ENCODE measurements at places on chromosomes 12 and 14. TPM values are rescaled to one million over a fixed set of nuclear protein-coding genes. Genes with fewer than 3 reads are reported as not detected.

The DAO gene
- total RNA-seq: not detected

The HOXC13 gene
- total RNA-seq: 1.7 TPM

The FOXM1 gene
- total RNA-seq: 30.9 TPM

The RNASE7 gene
- not detected for total RNA-seq

DNA sequence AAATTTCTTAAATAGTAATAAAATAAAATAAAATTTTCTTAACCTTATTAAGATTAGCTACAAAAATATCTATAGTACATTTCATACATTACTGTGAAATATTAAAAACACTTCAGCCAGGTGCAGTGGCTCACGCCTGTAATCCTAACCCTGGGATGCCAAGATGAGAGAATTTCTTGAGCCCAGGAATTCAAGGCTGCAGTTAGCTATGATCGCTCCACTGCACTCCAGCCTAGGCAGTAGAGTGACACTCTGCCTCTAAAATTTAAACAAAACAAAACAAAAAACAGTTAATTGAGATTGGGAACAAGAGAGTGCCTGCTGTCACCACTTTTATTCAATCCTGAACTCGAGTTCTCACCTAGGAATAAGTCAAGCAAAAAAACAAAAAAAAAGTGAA, 95.0 kb upstream of the CPNE8 start:
- DNase-seq: no peak

DNA sequence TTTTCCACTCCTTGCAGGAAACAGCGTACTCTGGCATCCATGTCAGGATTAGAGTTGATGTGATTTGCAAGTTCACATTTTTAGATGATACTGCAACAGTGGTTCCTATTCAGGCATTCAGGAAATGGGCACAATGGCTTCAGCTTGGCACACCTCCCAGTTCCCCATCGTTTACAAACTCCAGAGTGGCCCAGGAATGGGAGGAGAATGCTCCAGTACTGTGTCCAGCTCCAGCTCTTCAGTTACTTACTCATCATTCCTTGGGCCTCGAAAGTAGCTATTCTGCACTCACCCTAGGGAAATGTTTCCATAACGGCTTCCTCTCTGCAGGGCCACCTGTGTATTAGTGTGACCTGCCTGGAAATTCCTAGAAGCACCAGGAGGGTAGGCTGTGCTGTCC, 239.7 kb upstream of the RGS6 start:
- peak; percentile 71 for DNase-seq

GRCh38 chr12:93221841-93222240, 155.9 kb upstream of the NUDT4 start:
- DNase-seq: no peak

- no peak for DNase-seq
Measured at GRCh38 chr12:83659321-83659720, 972.6 kb downstream of the TMTC2 start.

DNA sequence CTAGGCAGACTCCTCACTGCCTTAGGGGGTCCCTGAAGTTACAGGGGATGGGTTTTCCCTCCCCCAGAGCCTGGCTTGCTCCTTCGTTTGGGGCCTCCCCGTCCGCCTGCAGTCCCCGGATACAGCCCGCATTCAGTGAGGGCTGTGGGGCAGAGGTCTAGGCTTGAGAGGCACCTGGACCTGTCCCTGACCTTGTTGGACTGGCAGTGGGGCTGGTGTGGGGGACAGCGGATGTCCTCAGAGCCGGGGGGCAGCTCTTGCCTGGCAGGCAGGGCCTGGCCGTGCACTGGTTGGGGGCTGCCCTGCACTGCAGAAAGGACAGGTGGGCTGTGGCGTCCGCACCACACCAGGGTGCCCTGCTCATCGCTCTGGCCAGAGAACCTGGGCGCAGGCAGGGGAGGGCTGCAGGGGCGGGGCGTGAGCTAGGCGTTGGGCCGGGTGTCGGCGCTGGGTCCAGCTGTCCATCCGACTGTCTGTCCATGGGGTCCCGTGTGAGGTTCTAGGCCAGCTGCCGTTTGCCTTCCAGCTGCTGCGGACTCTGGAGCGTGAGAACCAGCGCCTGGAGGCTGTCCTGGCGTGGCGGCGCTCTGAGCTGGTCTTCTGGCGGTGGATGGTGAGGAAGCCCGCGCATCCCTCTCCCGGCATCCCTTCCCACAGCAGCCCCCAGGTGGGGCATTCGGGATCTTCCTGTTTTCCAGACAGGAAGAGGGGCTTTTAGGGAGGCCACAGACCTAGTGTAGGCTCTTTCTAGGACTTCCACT, 6.0 kb downstream of the TEDC1 start:
- DNase-seq: no peak

DNA sequence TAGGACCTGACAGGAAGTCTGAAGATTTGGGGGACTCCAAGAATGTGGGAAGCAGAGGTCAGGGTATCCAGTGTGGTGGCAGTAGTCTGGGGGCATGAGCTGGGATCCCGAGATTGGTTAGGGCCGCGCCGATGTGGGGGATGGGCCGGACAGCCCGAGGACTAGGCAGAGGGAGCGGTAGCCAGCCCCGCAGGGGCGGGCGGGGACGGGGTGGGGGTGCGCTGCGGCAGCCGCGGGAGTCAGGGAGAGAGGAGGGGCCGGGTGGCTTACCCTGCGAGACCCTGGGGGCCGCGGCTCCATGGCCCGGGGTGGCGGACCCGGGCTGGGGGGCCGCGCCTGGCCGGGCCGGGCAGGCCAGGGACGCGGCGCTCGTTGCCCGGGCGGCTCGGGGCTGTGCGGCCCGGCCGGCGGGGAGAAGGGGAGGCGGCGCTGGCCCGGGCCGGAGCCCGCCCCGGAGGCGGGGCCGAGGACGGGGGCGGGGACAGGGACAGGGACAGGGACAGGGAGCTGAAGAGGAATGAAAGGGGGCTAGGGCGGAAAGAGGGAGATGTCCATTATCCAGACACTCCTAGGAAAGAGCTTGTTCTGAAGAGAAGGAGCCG, 5.6 kb downstream of the ZNF385A start:
- peak; percentile 58 for DNase-seq

DNA sequence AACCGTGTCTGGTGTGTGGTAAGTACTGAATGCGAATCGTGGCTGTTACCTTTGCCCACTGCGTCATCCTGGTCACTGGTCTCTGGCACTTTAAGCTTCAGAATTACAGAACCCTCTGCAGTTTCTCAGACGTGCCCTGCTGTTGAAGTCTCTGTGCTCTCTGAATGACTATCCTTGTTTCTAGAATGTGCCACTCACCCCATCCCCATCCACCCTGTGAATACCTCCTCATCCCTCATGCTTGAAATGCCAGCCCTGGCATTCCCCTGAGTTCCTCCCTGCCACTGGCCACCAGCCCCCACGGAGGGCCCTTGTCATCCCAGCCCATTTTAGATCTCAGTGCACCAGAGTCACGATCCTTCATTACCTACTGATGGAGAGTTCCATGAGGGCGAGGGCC, 21.3 kb downstream of the TPCN1 start:
- DNase-seq: no peak

GRCh38 chr14:75984674-75985073, 889 bp upstream of the IFT43 start:
- no peak for DNase-seq

Measured in MG63 (cell line).